Stimulated activated CD4-positive, alpha-beta T cell treated with anti-CD3 and anti-CD28 coated beads, Interleukin-15, amount 100 ng/mL, for 48 hours (primary cell): ENCODE measurements at places on chromosomes 11 and 22.

DNA sequence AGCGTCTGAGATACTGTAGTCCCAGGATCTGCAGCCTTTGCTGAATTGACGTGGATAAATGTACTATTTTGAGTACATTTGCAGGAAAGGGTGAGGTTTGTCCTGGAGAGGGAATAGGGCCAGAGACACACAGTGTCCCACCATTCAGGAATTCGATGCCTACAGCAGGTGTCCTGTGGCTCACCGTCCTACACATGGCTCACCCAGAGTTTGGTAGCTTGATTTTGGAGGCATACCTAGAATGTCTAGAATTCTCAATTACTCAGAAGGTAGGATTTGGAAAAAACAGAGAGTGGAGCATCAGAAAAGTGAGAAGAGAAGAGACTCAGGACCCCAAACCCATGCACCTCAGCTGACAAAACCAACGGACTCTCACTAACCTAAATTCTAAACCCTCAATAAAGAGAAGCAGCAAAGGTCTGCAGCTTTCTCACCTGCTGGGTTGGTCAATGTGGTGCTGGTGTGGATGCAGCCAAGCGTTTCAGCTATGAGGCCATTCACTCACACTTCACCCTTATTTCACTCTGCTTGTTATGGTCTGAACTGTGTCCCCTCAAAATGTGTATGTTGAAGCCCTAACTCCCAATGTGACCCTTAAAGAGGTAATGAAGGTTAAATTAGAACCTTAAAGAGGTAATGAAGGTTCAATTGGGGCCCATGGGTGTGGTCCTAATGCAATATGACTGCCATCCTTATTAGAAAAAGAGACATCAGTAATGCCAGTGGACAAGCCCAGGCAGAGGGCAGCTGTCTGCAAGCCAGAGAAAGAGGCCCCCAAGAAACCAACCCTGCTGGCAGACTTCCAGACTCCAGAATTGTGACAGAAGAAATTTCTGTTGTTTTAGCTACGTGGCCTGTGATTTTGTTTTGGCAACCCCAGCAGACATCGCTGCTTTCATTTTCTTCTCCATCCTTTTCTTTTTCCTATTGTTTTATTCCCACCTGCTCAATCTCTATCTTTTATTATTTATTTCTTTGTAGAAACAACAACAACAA is 187.8 kb downstream of the SNX19 start:
- DNase-seq: no peak

DNA sequence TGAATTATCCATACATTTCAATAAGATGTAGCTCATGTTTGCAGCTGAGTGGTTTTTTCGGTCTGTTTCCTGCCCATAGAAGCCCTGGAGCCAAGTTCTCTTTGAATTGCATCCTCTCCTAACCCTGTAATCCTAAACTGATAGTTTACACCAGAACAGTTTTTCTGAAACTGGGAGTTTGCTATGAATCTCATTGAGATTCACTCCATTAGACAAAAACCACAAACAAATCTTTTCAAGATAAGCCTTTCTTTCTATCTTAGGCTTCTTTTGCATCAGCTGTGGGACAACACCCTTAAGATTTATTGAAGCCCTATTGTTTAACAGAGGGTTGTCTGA is 324.8 kb downstream of the DYNC2H1 start:
- DNase-seq: no peak

GRCh38 chr11:63667995-63668795 is 3.0 kb downstream of the ATL3 start:
- DNase-seq: no peak

DNA sequence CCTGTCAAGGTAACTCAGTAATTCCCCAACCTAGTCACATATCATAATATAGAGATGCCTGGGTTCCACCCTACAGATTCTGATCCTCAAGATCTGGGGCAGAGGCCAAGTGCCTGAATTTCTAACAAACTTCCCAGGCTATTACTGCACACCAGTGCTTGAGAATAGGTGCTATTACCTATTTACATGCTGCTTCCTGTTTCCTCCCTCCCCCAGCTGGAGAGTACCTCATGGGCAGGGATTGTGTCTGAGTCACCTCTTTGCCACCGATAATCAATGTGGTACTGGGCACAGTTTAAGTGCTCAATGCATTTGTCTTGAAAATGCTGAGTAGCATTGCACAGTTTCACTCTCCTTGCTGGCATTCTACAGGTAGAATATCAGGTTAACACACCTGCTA is 582.2 kb upstream of the CADM1 start:
- no peak for DNase-seq

- peak; percentile 82 for DNase-seq
Observed at GRCh38 chr11:6320411-6321155, at the start of gene CAVIN3. TSS of gene CAVIN3 (minus strand) at chr11:6320501. CDS start at chr11:6320476, 25 bp downstream.

DNA sequence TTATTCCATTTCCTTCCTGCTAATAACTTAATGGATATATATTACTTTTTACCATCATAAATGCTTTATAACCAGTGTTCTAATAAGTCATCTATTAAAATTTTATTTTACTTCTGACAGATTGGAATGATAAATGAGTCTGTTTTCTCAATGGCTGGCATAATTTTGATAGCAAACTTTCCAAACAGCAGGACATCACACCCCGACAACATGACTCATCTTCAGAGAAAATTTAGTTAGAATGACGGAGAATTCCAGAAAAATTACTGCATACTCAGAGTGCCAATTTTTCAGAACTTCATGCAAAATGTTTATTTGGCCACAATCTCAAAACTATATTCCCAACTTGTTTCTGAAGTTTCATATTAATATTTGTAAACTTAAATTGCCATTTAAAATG is 174.4 kb downstream of the SWAP70 start:
- no peak for DNase-seq

- no peak for DNase-seq
Observed at GRCh38 chr11:120125024-120125423, 12.9 kb downstream of the TRIM29 start.

DNA sequence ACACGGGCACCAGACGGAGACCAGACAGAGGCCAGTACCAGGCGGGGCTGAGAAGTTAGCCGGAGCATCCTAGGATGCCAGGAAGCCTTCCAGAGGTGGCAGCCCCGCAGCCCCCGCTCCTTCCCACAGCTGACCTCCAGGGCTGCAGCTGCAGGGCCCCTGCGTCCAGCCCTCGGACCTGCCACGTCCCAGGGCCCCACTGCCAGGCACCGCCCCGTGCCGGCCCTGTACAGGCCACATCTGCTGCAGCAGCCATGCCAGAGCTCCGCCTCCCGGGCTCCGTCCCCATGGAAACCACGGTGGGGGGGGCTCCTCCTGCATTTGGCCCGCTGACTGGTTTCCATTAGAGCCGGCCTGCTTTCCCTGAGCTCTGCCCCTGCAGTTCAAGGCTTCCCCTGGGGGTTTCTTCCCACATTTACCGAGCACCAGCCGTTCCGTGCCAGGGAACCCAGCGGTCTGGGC is 62.5 kb upstream of the PPARA start:
- no peak for DNase-seq

DNA sequence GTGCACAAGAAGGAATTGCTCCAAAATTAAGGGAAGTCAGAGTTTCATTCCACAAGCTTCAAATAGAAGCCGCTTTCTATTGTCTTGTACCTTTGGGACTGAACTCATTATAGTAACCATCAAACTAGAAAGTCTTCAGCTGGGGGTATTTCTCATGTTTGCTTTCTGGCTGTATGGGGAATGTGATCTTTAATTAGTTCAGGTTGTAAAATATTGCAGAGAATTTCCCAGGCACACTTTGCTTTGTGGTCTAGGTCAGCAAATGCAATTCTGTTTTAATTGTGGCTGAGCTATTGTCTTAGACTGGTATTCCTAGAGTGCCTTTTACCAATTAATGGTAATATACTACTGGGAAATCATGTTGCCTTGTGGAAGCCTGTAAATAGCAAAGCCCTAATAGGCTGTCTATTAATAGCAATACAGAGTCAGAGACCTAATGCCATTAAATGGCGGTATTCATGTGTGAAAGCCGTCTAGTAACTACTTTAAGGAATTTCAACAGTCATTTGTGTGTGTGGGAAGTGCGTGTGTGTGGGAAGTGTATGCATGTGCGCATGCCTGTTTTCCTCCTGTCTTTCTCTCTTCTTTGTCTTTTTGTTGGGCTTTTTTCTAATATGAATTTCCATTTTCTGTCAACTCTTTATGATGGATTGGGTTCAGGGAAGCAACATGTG is 276.6 kb downstream of the FAT3 start:
- DNase-seq: no peak

DNA sequence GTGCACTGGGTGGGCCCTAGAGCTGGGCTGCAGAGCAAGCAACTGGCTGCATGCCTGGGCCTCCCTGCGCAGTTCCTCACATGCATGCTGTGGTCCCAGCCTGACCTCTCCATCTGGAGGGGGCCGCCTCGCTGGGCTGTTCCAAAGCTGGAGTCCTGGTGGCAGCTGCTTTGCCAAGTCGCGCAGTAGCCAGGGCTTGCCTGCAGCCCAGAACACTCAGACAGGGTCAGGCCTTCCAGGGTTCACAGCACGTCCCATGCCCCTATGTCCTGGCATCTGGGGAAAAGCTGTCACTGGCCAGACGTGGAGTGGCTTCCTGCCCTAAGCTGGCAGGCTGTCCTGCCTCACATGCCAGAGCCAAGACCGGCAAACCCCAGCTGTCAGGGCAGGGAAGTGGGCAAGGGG is 16.5 kb upstream of the CDC42EP2 start:
- no peak for DNase-seq

DNA sequence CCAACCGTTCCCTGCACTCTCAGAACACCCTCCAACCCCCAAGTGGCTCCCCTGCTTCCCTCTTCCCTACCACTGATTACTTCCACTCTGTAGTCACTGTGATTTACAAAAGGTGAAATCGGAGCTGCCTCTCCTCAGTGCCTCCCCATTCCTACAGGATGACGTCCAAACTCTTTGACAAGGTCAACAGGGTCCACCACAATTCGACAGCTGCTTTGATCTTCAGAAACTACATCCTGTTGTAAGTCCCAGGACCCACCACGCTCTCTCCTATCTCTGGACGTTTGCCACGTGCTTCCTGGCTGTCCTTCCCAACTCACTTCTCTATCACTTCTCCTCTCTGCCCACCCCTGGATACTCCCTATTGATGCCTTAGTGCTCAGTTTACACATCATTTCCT is 85.0 kb upstream of the EIF3D start:
- DNase-seq: no peak

- no peak for DNase-seq
Observed at GRCh38 chr11:29448246-29448877, 568.5 kb downstream of the KCNA4 start.

GRCh38 chr11:12671370-12671769 is 2.9 kb upstream of the TEAD1 start:
- DNase-seq: no peak

GRCh38 chr11:125425601-125426000 is 70.5 kb downstream of the FEZ1 start:
- DNase-seq: no peak

- no peak for DNase-seq
Observed at GRCh38 chr11:62399878-62400266, 19.0 kb upstream of the SCGB1A1 start.

DNA sequence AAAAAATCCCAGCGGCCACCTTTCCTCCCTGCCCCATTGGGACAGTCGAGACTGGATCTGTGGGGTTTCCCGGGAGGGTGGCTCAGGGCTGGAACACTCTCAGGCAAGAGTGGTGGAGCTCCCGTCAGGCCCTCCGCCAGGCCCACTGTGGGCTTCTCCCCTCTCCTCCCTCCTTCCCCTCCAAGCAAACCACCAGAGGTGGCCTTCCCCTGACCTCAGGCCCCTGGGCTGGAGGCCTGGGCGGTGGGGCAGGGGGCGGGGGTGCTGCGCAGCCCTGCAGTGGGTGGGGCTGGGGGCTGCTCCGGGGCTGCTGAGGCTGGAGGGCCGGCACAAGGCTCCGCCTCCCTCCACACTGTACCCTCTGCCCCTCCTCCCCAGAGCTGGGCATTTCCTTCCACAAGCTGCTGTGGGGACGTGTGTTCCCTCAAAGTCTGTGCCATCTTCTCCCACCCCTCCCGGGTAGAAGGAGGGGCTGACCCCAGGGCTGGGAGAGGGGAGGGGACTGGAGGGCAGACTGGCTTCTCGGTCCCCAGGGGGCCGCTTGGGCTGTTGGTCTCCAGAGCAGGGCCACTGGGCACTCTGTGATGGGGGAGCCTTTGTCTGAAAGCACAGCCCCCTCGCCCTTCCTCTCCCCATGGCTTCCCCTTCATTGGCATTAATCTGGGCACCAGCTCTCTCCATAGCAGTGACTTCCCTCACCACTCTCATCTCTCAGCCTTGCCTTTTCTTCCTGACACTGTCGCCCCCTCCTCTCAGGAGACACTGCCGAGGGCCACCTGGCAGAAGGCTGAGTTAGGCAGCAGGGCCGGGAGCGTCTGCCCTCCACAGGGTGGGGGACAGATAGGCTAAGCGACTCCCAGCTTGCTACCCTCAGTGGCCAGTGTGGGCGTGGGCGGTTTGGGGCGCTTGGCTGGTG is 7.1 kb downstream of the RCOR2 start:
- DNase-seq: no peak

DNA sequence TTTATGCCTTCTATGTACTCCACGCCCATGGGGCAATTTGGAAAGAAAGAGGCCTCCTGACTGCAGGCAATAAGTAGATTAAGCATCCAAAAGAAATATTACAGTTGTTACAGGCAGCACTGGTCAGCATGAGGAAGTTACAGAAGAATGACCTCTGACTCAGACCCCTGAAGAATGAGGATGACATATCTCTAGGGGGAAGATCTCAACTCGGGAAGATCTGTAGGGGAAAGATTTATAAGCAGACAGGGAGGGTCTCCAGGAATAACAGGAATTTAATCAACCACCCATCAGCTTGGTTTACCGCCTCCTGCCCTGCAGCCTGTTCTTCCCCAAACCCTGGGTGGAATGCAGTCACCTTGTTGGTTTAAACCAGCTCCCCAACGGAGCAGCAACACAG is 58.0 kb downstream of the RCN1 start:
- no peak for DNase-seq

DNA sequence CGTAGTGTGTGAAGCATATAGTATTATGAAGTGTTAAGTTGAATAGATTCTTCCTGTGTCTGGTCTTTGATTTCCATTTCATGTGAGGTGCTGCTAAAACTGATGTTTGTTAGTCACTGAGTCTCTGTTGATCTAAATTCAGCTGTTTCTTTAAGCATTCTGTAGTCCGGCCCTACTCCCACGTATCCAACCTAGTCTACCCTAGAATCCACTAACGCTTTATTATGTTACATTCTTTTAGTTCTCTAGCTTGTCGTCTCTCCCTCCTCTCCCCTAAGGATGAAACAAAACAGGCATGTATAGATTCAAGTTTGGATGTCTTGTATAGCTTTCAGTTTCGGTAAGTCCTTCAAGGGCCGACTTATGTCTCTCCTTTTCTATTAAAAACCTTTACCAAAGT is 4.1 kb downstream of the WEE1 start:
- DNase-seq: no peak
